ENCODE measurements at places on chromosomes 6 and 20.

DNA sequence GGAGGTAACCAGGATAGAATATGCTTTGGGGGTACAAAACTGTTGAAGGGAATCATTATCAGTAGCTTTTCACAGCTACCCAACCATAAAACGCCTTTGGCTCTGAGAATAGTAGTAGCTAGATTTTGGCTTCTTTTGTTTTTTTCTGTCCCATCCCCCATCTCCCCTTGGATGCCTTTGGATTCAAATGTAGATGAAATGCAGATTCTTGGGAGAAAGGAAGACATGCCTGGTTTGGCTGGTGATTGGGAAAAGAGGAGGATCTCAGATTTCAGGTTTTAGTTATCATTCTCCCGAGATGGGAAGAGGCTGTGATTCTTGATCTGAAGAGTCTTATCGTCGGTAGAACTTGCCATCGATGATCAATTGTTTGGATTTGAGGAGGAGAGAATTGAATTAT is 3.5 kb upstream of the CDYL start:
- no peak for DNase-seq

DNA sequence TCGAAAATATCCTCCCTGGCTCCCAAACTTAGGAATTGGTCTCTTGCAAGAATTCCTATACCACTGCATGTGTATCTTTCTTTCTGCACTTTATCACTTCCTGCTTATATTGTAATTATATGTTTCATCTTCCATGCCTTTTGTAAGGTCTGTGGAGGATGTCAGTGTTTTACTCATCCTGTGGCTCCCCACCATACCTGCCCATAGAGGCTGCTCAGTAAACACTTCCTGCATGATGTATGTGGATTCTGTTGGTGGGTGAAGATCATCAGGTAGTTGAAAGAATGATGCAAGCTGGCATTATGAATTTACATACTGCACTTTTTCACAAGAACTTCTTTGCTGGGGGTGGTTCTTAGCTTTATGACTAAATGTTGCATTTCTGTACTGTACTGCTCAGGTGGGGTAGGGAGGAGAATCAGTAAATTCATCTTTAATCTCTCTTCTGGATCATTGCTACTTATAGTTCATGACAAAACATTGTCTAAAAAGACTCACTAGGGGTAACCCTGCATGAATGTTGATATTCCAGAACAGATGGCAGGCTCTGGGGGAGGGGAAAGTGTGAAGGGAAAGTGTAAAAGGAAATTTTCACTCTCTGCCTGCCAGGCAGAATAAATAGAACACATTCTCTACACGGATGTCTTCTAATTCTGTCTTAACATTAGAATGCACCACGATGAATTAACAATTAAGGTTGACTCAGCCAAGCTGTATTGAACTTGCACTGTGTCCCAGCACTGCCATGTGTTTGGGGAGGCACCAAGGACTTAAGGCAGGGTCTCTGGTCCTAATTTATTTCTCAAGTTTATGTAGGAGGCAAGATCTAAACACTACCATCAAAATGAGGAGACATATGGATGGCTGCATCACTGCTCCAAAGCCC is 36.0 kb upstream of the KLHL31 start:
- no peak for DNase-seq

DNA sequence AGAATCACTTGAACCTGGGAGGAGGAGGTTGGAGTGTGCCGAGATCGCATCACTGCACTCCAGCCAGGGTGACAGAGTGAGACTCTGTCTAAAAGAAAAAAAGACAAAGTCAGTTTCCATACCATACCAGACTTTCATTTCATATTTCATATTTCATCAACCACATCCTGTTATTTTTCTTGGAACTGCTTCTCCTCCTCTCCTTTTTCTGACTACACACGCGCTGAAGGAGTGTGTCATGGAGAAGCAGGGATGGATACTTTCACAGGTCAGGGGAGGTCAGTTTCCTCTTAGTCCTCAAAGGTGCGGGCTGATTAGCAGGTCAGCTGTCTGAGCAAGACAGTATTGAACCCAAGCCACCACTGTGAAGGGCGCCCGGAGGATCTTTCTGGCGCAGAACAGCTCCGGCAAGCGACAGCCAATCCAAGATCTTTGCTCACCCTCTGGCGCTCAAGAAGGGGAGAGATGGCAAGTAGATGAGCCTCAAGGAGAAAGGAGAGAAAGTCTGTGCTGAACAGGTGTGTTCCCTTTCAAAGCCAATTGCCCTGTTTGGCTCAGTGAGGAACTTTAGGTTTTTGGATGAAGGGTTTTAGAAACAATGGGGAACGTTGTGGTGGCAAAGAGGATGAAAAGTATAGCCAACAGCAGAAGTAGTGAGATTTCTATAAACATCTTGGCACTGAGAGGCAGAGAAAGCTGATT is 18.9 kb upstream of the SYNJ2 start:
- no peak for DNase-seq

- no peak for DNase-seq
Measured at GRCh38 chr6:300494-301198, 8.4 kb downstream of the DUSP22 start.

DNA sequence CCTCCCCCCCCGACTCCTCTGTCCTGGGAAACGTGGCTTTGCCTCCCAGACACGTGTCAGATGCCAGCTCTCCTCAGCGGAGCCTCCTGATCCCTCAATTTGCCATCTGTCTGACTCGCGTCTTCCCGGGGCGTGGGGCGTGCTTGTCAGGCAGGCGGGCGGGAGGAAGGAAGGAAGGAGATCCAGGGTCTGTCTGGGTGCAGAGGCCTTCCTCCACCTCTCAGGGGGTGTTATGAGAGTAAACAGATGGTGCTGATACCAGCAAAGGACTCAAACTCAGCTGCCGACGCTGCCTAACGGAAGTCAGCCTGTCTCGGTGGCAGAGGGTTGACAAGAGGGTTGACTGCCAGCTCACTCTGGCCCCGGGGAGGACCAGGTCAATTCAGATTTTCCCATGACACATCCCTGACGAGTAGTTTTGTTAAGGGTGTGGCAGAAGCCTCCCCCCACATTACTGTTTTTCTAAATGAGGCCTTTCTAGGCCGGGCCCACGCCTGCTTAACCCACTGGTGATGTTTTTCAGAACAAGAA is 17.0 kb downstream of the UQCC2 start:
- peak; percentile 69 for DNase-seq

DNA sequence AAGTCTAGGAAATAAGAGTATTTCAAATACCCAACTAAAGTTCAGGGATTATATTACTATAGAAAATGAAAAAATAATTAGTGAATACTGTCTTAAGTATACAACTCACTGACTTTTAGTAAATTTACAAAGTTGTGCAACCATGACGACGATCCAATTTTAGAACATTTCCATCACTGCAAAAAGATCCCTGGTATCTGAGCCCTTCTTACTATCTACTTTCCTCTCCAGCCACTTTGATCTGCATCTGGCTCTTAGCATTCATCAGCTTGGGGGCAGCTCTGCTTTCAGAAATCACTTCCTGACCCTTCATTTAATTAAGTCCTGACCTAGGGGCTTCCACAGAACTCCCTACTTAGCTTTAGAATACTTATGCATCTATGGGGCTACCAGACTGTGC is 38.2 kb upstream of the RBL1 start:
- no peak for DNase-seq

DNA sequence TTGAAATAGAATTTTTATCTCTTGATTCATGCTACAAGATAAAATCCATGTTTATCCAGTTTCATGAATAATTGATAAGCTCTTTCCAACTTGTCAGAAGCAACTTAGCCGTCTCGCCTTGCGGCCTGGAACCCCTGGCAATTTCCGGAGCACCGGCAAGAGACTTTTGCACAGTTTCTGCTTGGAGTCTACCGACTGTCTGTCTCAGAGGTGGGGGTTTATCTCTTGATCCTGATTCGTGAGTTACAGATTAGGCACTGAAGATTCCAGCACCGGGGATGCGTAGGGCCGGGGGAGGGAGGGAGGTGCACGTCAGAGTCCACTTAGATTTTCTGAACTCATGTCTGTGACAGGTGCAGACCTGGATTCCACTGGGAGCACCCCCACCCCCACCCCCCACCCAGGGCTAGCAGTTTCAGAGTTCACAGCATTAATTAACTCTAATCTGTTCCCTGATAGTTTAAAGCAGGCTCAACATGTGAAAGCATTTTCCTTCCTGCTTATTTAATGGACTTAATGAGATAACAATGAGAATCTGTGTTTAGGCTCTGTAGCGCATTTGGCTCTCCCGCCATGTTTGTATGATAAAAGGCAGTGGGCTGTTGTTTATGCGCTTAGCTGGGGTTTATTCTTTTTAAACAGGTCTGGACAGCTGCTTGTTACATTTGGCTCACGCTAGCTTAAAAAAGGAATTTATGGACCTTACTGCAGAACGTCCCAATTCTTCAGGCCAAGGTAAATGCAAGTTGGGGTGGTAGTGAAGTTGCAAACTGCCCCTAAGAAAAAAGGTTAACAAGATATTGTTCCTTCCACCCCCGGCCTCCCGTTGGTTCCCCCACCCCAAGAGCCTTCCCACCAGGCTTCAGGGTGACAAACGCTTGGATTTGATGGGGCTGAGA is 8.1 kb upstream of the APCDD1L start:
- no peak for DNase-seq

- no peak for DNase-seq
Measured at GRCh38 chr6:126173265-126173664, 166.7 kb upstream of the CENPW start.

GRCh38 chr6:39962831-39963230 is 28.6 kb upstream of the MOCS1 start:
- no peak for DNase-seq

DNA sequence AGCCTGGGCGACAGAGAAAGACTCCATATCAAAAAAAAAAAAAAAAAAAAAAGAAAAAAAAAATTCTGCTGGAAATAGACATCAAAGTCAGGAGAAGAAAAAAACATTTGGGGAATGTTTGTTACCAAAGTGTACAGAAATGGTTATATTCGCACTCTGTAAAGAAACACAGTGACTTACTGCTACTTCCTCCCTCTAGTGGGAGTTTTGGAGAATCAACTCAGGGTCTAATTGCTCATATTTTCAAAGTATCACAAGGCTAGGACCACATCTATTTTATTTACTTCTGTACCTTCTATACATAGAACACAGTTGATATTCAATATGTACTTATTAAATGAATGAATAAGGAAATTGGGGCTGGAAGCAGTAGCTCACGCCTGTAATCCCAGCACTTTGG is 24.4 kb downstream of the ARG1 start:
- DNase-seq: peak; percentile 26

DNA sequence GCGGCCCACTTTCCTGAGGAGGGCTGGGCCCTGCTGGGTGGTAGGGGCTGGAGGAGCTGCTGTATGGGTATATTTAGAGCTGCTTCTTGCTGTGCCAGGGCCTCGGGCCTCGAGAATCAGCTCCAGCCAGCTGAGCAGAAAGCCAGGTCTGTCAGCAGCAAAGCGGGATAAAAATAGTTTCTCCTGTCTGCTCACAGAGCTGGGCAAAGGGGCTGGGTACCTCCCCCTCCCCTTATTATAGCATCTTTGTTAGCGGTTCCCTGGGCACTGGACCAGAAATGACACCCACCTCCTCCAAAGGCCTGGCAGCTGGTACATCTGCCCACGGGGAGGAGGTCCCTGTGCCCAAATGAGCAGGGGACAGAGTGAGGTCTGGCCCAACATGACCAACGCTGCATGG is 6.0 kb downstream of the SCRT2 start:
- DNase-seq: no peak

GRCh38 chr6:136446579-136447187 is 103.5 kb downstream of the MAP7 start:
- no peak for DNase-seq

DNA sequence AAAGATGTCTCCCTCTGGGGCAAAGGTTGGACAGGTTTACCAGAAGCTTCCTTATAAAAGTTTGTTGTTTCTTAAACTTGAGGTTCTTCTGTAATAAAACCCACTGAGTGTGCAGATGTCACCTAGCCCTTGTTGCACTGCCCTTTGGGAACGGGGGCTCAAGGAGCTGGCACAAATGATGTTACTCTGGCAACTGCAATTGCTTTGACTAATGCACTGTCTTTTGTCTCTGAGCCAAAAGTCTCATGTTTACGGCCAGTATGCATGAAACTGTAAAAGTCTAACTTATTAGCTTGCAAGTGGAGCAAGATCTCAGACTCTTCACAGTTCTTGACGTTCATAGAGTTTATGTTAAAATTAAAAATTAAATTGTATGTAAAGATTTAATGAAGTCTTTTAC is 655.7 kb downstream of the EPHA7 start:
- no peak for DNase-seq

GRCh38 chr6:39228992-39229767 is at the start of gene KCNK5:
Gene KCNK5, minus strand, starts transcription at chr6:39229475. Its CDS starts 364 bp downstream, at chr6:39229111.
- peak; percentile 76 for DNase-seq

GRCh38 chr20:25247956-25248785 is at the start of gene PYGB:
Gene PYGB, plus strand, starts transcription at chr20:25248085. Its CDS starts 94 bp downstream, at chr20:25248179.
- DNase-seq: peak; percentile 82

DNA sequence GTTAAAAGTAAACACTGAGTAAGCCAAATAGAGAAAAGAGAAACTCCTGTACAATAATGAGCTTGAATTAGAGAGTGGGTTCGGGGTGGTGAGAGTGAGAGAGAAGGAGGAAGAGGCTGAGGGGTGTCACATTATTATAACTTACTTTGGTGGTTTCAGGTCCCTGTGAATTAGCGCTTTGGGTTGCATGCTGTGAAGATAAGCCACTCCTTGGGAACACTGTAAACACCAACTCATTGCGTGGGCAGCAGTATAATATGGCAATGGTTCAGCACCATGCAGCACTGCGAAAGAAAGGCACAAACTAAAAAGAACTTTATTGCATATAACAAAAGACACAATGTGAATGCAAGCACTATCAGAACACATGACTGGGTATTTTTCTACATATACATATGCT is 26.9 kb downstream of the MAP3K7 start:
- DNase-seq: no peak

GRCh38 chr20:47227576-47227975 is 128.9 kb downstream of the ZMYND8 start:
- DNase-seq: no peak

- DNase-seq: no peak
Measured at GRCh38 chr6:24079076-24079475, 46.9 kb upstream of the NRSN1 start.

DNA sequence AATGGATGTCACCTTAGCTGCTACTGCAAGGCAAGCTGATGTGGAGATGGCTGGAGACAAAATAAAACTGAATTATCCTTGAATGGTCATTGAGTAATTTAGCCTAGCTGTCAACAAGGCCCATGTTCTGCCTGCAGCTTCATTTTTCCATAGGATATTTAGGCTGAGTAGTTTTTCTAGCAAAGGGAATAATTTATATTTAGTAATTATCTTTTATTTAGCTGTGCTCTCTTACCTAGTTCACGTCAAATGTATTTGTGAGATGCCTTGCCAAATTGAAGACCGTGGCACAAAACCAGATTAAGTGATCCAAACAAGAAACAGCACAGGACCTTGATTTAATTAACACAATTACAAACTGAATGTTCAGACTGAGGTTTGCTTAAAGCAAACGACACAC is 77.4 kb upstream of the CEP162 start:
- DNase-seq: no peak

- DNase-seq: peak; percentile 9
Measured at GRCh38 chr6:20056350-20056992, 155.8 kb downstream of the MBOAT1 start.

DNA sequence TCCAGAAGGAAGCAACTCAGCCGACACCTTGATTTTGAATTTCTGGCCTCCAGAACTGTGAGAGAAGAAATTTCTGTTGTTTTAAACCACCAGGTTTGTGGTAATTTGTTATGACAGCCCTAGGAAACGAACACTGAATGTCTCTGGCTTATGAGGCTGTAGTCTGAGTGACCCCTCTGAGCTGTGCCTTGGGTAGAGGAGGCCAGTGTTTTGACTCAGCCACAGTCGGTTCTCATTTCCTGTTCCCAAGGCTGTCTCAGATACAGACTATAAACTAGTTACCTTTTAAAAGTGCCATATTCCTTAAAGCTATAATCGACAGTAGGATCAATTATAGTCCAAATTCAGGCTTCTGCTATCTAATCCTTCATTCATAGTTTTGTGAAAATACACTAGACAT is 391.2 kb upstream of the MAP3K7 start:
- no peak for DNase-seq
